NCI-H187 (cell line): ENCODE measurements at places on chromosomes 13 and 19.

DNA sequence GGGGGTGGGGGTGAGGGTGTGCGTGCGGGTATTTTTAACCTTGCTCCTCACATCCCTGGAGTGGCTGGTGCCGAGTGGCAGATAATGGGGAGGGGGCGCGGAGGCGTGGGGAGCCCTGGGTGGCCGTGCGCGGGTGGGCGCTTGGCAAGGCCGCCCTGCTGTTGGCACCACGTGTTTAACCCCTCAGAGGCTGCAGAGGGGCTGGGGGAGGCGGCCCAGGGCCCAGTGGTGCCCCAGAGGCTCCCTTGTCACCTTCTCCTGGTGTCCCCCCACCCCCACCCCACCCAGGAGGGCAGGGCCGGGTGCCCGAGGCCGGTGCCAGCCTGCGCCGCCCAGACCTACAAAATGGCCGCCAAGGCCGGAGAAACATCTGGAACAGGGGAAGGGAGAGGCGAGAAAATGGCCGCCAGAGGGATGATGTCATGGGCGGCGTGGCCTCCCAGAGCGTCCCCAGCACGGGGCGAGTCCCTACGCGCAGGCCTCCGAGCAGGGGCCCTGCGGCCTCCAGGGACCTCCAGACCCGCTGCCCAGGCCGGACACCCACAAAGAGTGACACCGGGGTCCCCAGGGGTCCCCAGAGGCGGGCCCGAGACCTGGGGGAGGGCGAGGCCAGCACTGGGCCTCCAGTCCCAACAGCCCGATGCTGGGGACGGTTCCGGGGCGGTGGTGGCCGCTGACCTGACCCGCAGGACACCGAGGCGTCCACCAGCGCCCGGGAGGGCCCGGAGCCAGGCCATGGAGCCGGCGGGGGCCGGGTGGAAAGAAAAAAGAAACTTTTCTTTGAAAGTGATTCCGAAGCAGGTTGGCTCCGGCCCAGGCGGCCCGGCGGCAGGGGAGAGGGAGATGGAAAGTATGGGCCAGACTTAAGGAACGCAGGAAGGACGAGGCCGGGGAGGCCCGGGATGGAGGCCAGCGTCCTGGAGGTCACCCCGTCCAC lies 38.2 kb downstream of the NFIC start:
- no peak for DNase-seq

DNA sequence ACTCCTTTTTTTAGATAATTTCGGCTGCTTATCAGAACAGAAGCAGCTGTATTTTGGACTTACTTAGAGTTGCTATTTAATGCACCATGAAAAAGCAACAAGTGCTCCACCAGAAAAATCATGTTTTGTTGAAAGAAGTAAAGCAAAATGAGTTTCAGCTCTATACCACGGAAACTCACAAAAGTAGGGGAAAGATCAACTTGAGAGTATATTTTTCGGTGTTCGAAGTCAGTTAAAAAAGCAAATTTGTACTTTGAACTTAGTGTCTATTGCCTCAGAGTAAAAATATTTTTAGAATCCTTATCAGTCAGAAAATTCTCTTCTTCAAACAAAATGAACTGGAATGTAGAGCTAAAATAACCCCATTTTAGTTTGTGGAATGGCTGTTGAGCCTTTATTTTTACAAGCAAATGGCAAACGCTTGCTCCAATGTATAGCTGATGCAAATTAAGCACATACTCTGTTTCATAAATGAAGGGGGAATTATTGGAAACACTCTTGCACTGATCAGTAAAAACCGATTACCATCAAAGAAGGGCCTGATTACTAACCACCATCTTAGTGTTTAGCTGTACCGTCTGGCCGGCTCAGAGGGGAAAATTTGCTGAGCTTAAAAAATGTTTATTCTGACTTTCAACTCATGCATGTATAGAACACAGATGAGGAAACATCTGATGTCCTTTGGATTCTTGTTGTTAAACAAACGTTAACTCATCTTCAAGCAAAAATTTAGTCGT lies 540.7 kb downstream of the GPC6 start:
- no peak for DNase-seq

- DNase-seq, result no peak
Measured at GRCh38 chr19:34120846-34121639, 51.3 kb upstream of the LSM14A start.

DNA sequence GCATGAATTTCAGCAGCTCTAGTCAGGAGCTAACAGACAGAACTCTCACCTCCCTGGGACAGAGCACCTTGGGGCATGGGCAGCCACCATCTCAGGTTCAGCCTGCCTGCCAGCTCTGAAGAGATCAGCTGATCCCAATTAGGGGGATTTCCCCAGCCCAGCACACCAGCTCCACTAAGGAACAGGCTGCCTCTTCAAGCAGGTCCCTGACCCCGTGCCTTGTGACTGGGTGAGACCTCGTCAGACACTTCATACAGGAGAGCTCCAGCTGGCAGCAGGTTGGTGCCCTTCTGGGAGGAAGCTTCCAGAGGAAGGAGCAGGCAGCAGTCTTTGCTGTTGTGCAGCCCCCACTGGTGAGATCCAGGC lies 84.5 kb upstream of the UFM1 start:
- DNase-seq, result no peak

DNA sequence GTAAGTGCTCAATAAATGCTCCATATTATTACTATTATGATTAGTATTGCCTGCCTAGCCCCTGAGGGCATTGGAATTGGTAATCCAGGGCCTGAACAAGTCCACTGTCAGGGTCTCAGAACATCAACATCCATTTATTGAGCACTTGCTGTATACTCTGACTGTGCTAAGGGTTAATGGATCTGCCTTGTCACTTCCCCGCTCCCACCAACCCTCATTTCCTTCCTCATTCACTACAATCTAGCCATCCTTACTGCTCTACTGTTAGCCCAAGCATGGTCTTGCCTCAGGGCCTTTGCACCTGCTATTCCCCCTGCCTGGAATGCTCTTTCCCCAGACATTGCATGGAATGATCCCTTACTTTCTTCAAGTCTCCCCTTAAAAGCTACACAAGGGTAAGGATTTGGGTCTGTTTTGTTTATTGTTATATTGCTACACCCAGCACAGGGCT lies 12.7 kb upstream of the ANGPTL8 start:
- DNase-seq, result no peak

GRCh38 chr19:45995715-45996385 lies 583 bp downstream of the CCDC61 start:
- no peak for DNase-seq

DNA sequence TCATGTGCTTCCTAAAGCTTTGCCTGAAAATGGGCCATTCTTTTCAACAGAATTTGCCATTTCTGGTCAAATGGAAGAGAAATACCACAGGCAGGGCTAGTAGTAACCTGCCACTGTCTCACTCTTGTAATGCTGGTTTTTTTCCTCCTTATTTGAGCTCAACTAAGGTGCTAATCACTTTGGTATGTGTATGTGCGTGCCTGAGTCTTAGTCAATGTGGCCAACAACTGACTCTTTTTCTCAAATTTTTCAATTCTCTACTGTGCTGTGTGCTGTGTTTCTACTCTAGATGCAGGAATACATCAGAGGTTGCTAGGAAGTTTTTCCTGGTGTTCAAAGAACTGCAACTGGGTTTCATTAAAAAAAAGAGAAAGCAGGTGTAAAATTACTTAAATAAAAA lies 870.2 kb downstream of the EFNB2 start:
- no peak for DNase-seq
